HT1080 (cell line): ENCODE measurements at places on chromosomes 16 and 17.

GRCh38 chr17:50908860-50909764 is 43.0 kb upstream of the TOB1 start:
- no peak for DNase-seq

DNA sequence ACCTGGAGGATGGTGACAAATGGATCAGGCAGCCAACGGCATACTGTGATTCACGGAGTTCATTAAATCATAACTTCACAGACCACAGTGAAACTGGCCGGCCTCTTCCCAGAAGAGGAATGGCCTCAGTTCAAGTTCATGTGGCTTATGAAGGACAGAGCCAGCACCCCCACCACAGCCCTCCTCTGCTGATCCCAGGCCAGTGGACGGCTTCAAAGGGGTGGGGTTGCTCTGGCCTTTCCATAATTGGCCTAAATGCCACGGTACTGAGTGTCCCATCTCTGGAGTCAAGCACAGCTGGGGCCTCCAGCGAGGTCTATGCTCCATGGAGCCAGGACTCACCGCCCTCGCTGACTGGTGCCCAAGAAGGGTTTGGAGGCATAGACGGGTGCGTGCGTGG is 21.4 kb downstream of the GALNS start:
- no peak for DNase-seq

DNA sequence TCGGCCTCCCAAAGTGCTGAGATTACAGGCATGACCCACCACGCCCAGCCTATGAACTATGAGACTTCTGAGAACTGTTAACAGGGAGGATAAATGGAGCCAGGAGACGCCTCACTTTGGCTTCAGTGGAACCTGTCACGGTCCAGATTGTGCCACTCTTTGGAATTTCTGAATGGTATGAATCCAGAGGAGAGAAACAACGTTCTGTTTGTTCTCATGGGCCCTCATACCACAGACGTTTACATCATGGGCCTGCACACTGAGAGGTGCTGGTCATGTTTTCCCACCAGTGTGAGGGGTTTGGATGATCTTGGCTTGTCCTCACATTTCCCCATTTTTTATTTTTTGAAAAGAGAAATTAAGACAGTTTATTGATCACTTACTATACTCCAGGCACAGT is 90.3 kb downstream of the YPEL2 start:
- no peak for DNase-seq

GRCh38 chr17:78764871-78765270 is 17.2 kb downstream of the CYTH1 start:
- DNase-seq = no peak

GRCh38 chr17:47998044-47998443 is 27.1 kb downstream of the CDK5RAP3 start:
- no peak for DNase-seq

GRCh38 chr16:58685084-58685449 is 497 bp upstream of the SLC38A7 start:
- no peak for DNase-seq

GRCh38 chr17:73972901-73973300 is 230.6 kb upstream of the RPL38 start:
- no peak for DNase-seq

- DNase-seq = no peak
These were observed 6.5 kb downstream of the PRSS27 start for GRCh38 chr16:2713523-2713922.

GRCh38 chr17:77598241-77598620 is 360.3 kb upstream of the TNRC6C start:
- no peak for DNase-seq

DNA sequence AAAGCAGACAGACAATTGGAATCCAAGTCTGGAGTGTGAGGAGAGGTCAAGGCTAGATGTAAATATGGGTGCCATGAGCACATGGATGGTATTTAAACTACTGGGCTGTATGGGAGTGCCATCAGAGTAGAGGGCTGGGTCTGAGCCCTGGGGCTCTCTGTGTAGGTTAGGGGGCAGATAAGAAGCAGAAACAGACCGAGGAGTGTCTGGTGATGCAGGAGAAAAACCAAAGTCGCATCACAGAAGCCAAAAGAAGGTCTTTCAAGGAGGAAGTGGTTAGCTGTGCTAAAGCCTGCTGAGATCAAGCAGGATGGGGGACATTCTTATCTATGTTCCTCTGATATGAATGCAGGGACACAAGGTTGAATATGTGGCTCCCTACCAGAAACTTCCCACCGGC is 1.9 kb downstream of the TSEN54 start:
- no peak for DNase-seq

- DNase-seq = peak; percentile 75
These were observed 5.5 kb downstream of the OR1F1 start for GRCh38 chr16:3193221-3194212.

GRCh38 chr17:50101346-50102163 is 6.4 kb downstream of the PDK2 start:
- no peak for DNase-seq

GRCh38 chr16:20681821-20682760 is 15.4 kb downstream of the ACSM1 start:
- no peak for DNase-seq

DNA sequence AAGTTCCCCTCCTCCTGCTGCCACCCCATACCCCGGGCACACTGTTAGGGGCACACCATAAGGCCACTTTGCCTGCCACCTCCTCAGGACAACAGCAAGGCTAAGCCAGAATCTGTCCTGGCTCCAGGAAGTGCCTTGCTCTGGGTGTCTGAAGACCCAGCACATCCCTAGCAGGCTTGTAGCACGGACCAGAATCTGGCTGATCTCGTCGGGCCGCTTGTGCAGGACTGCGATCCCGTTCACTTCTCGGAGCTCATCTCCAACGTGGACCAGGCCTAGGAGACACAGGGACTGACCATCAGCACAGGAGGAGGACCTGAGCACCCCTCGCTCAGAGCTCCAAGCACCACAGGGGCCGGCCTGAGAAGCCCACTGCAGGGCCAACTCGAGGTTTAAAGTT is 7.4 kb downstream of the MPP3 start:
- no peak for DNase-seq

GRCh38 chr17:38357486-38358123 is 6.0 kb downstream of the SOCS7 start:
- no peak for DNase-seq

- no peak for DNase-seq
These were observed 352.6 kb downstream of the WWOX start for GRCh38 chr16:78452025-78452555.

GRCh38 chr16:19265380-19265930 is 20.1 kb upstream of the CLEC19A start:
- no peak for DNase-seq

DNA sequence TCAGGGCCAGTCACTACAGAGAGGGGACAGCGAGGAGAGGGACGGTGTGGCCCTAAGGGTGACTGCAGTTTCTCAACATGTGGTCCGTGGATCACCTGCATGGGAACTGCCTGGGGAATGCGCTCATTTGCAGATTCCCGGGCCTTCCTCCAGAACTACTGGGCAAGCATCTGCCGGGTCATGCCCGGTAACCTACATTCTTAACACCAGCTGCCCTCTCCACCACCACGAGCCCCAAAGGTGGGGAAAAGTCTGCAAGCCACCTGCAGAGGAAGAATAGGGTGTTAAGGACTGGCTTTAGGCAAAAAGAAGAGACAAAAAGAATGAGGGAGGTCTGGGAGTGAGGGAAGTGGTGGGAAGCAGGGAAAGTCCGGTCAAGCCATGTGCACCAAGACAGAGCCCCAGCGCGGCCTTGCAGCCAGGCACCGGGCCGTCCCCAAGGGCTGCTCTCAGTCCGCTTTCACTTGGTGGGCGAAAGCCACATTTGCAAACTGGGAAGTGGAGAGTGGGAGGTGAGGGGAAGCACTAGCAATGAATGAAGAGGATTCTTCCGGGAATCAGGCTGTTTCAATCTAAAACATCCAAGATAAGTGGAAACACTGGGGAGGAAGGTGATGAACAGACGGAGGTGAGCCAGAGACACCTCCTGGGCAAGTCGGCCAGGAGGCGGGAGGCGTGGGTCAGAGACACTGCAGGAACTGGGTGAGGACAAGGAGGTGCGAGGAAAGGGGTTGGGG is 70.3 kb downstream of the N4BP1 start:
- DNase-seq = no peak

GRCh38 chr17:66691644-66692420 is 143.1 kb upstream of the CACNG5 start:
- no peak for DNase-seq

DNA sequence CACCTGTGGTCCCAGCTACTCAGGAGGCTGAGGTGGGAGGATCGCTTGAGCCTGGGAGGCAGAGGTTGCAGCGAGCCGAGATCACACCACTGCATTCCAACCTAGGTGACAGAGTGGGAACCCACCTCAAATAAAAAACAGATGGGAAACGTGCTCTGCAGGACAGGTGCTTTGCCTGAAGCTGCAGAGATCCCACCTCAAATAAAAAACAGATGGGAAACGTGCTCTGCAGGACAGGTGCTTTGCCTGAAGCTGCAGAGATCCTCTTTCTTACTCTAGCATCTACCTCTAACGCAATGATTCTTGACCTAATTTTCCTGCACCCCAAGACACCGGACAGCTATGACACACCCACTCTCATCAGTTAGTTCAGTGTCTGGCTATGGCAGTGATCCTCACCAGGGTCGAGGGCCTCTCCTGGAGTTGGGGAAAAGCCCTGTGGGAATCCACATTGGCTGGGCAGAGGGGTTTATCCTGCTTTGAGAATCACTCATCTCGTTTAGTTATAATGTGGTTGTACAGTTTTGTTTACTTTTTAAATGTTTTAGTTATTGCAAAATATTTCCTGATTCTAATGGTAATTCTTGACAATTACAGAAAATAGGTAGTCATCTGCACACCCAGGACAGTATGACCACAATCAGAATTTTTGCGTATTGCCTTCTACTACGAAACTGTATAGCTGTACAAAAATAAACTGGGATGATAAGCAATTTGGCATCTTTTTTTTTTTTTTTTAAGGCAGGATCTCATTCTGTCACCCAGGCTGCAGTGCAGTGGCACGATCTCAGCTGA is 11.4 kb downstream of the VPS53 start:
- no peak for DNase-seq

DNA sequence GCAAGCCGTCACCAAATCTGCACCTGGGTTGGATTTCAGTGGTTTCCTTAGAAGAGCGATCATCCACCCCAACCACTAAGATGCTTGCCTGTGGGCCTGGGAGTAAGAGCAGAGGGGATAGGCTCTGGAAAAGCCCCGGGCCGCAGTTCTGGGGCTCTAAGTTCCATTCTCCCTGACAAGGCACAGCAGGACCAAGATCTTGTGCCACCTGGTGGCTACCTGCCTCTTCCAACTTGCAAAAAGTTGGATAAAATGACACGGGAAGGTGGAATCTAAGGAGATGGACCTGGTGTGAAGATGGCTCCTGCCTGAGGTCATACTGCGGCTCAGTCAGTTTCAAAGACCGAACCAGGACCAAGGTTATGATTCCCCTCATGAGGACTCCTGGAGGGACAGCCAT is 42.3 kb downstream of the ABCC12 start:
- no peak for DNase-seq

DNA sequence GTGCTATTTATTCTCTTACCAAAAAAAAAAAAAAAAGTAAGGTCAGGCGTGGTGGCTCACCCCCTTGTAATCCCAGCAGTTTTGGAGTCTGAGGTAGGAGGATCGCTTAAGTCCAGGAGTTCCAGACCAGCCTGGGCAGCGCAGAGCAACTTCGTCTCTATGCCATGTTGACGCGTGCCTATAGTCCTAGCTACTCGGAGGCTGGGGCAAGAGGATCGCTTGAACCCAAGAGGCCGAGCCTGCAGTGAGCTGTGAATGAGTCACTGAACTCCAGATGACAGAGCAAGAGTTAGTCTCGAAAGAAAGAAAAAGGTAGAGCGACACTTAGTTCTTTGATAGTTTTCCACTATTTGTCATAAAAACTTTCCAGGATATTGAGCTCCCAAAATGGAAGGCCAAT is 1.4 kb upstream of the TENT4B start:
- DNase-seq = no peak

GRCh38 chr17:249236-249993 is 68.0 kb upstream of the DOC2B start:
- no peak for DNase-seq

GRCh38 chr16:49600536-49600935 is 226.9 kb downstream of the C16orf78 start:
- no peak for DNase-seq

DNA sequence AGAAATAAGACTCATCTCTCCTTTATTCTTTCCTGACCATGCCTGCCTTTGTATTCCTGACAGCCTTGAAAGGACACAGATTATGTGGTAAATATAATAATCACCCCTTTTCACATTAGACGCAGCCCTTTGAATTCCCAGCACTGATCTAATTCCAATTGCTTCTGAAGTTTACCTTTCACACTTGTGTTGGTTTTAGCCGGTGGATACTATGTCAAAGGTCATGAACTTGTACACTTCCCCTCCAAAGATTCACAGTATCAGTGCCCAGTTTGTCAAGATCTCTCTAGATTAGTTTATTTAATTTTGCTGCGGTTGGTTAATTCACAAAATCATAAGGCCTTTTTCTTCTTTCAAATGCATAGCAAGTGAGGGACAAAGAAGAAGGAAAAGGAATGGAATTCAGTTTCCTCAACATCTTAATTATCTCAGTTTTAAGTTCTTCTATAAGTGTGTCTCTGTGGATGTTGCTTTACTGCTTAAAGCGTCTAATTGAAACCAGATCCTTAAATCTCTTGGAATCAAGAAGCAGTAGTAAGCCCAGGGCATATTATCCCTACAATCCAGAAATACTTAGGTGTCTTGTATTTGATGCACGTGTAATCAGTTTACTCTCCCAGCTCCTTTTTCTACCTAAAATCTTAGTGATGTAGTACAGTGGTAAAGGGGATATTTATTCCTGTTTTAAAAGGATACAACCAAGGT is 174.3 kb upstream of the TBX2 start:
- DNase-seq = no peak

DNA sequence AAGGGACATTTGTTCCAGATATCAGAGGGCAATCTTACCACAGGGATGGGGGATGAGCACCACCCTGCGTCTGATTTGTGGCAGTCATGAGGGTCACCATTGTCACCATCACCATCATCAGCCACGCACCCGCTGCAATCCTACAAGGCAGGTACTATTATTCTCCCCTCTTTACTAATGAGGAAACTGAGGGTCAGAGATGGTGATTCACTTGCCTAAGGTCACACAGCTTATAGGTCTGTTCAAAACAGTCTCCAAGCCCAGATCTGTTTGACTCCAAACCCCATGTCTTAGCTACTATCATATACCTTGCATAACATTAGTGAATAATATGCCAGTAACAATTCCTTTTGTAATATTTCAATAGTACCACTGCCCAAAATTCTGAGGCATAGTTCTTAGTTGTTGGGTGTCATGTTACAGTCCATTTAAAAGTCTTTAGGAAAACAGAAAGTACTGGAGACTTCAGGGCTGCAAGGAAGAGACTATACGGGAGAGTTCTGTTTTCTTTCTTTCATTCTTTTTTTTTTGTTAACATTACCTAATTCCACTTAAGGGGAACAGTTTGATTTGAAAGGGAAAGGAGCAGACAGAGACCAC is 166.4 kb downstream of the C16orf95 start:
- no peak for DNase-seq

DNA sequence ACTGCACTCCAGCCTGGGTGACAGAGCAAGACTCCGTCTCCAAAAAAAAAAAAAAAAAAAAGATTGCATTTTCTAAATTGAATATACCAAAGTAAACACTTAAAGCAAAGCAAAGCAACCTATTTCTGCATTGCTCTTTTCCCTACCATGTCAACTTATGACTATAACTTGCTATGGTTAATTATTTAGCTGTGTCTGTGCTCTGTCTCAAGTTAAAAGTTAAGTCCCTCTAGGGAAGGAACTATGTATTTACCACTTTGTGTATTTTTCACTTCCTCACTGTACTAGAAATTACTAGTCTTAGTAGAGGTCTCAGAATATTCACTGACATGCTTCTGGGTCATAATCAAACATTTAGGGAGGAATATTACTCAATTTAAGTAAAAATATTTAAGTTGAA is 711.7 kb upstream of the SOX9 start:
- DNase-seq = no peak

GRCh38 chr17:50283714-50284113 is 9.4 kb downstream of the TMEM92 start:
- no peak for DNase-seq
